NCI-H187 (cell line): ENCODE measurements at places on chromosomes 13 and 19.

DNA sequence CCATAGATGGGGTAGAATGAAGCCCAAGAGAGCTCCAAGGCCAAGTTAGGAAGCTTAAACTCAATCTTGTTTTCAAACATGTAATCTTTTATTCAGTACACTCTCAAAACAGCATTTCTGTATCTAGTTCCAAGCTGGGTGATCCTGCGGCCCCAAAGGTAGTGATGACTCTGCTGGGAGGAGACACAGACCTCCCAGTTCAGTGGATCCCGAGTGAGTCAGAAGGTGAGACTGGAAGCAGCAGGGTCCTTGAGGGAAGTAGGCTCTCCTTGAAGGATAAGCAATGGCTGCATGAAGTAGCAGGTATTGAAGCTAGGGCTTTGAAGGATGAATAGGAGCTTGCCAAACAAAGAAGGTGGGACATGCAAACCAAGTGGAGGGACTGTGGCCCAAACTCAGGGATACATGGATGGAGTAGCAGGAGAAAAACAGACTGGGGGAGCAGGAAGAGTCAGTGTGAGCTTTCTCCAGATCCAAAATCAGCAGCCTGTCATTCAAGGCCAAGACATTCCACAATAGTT lies 9.6 kb downstream of the TINCR start:
- no peak for DNase-seq

DNA sequence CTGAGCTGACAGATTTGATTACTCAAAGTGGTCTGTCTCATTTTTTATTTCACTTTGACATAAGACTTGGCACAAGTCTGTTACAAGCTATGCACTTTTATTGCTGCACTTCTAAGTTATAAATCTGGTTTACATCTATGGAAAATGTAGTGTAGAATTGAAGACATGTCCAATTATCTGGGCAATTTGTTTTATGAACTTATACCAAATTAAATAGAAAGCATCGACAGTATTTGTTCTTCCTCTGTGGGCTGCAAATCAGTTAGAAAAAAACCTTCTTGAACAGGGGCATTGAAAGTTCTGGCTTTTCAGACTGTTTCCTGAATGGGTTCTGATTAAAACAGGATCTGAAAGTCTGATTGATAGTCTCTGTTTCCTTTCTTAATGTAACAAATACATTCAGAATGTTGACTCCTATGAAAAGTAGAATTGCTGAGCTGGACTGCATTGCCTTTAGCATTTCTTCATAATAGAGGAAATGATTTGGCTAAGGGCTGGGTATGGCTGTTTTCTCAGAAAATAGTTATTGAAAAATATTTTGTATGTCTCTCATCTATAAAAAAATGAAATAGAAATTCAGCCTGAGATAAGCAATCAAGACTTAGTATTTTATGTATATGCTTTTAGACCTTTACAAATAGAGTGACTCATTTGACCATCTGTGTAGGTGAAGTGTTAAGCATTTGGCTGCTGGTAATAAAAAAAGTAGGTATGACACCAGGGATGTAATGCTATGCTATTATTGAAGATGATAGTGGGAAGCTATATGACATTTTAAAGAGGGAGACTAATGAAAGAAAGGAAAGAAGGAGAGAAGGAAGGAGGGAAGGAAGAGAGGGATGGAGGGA lies 210.9 kb upstream of the SPRY2 start:
- no peak for DNase-seq

DNA sequence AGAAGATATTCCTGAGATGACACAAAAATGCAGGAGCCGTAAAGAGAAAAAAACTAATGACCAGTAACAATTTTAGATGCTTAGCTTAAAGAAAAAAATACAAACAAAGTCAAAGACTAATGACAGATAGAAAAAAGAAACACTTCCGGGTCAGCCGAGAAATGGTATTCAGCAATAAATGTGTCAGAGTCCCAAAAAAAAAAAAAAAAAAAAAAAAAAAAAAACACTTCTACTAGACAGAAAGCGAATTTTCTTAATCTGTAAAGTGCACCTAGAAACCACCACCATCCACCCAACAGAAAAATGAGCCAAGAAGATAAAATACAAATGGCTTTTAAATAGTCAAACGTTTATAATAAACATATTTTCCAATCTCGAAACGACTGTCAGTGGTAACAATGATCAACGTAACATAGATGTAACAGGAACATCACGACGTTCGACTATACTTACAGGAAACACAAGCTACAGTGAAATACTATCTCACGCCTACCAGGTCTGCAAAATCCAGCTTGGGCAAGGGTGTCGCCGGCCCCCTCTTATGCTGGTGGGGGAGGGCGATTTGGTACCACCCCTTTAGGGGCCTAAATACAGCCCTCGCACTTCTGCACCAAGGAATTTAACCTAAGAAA lies 10.6 kb downstream of the ABHD17A start:
- DNase-seq, result no peak

GRCh38 chr13:106232681-106233080 lies 302.8 kb downstream of the EFNB2 start:
- no peak for DNase-seq

GRCh38 chr13:113022391-113022744 lies 53.4 kb downstream of the MCF2L start:
- DNase-seq, result no peak

DNA sequence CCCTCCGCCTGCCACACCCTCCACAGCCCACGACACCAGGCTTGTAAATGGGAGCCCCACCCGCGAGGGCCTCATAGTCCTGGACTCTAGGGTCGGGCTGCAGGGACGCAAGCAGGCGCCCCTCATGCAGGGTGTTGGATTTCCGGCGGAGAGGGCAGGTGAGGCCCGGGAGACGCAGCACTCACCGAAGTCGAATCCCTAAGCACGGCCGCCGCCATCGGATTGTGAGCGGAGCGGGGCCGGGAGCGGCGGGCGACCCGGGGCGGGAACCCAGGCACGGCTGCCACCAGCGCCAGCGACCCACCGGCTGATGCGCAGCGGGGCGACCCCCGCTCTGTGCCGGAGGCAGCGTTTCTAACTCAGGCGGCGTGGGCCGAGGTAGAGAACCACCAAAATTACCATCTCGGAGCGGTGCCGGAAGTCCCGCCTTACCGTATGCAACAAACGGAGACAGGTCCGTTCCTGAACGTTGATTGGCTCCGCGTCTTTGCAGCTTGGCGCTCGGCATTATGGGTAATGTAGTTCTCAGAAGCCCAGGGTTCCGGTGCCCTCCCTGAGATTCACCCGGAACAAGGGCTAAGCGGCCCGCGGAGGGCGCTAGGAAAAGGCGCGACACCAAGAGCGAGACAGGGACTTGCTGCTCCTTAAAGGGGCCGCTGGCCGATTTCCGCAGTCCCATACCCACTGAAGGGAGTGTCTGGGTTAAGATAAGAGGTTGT lies at the start of gene ZNF416:
Gene ZNF416, minus strand, starts transcription at position 425 of the 719 bp plus-strand sequence. Its CDS starts 207 bp downstream, at position 218.
- DNase-seq, result peak; percentile 67

GRCh38 chr13:83880275-83881139 lies 1.8 kb downstream of the SLITRK1 start:
- no peak for DNase-seq

DNA sequence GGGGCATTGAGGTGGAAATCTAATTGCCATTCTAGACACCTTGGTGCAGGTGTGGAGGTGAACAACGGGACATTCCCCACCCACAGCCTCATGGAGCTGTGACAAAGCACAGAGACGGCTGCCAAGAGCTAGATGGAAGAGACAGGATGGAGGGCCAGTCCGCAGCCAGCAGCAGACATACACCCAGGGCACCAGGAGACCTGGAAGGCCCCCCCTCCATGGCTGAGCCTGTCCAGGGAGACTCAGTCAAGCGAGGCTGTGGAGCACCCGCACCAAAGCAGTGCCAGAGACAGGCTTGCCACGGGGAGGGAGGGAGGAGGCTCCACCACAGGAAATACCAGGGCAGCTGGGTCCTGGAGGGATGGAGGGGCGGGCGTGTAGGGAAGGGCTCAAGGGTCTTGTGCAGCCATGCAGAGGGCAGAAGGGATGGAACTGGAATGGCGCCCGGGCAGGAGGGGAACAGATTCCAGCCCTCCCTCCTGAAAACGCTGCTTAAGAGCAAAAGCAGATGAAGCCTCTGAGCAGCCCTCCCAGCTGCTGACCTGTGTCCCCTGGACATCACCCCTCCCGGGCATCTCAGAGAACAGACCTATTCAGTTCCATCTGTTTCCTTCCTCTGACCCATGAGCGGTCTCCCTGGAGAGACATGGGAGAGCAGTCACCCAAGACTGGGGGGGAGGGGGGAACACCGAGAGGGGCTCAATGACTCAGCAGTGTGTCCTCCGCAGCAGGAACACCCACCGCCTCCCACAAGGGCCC lies 14.4 kb downstream of the EPS15L1 start:
- DNase-seq, result no peak

GRCh38 chr19:23801803-23802202 lies 43.1 kb upstream of the ZNF681 start:
- no peak for DNase-seq

GRCh38 chr19:20661150-20661819 lies at the start of gene ZNF626:
Gene ZNF626, minus strand, starts transcription at chr19:20661571. Its CDS starts 125 bp downstream, at chr19:20661446.
- peak; percentile 77 for DNase-seq

- no peak for DNase-seq
Measured at GRCh38 chr19:47152205-47152604, 21.6 kb downstream of the SAE1 start.

GRCh38 chr19:50252111-50252886 lies 48.9 kb downstream of the MYH14 start:
- no peak for DNase-seq

DNA sequence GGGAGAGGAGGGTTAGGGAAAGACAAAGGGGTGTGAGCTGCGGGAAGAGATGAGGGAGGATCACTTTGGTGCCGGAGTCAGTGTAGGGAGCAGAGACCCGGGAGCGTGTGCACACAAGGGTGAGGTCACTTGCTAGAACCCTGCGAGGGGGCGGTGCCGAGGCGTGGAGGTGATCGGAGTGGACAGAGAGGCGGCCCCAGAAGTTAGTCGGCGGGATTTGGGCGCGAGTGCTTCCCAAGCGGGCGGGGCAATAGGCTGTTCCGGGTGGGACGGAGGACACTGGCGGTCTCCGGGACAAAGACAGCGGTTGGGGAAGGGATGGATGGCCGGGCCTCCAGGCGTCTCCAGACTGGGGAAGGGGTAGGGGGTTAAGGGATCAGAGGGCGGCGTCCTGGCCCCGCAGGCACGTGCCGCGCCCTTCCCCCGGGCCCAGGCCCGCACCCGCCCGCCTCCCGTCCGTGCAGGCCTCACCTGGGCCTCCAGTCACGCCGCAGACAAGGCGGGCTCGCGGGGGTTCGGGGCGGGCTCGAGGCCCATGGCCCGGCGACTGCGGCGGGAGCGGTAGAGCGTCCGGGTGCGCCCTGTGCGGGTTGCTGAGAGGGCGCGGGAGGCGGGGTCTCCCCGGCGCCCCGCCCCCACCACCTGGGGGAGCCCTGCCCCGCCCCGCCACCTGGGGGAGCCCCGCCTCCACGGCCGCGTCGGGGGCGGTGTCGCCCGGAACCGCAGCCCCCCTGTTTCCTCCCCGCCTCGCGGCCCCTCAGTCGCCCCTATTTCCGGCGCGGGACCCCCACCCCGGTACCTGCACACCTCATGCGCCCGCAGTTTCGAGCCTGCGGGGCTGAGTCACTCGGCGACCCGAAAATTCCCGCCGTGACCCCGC lies at the start of gene LPAR2:
Gene LPAR2, minus strand, starts transcription at position 600 of the 880 bp plus-strand sequence. CDS start 945 bp downstream, outside the sequence.
- no peak for DNase-seq

DNA sequence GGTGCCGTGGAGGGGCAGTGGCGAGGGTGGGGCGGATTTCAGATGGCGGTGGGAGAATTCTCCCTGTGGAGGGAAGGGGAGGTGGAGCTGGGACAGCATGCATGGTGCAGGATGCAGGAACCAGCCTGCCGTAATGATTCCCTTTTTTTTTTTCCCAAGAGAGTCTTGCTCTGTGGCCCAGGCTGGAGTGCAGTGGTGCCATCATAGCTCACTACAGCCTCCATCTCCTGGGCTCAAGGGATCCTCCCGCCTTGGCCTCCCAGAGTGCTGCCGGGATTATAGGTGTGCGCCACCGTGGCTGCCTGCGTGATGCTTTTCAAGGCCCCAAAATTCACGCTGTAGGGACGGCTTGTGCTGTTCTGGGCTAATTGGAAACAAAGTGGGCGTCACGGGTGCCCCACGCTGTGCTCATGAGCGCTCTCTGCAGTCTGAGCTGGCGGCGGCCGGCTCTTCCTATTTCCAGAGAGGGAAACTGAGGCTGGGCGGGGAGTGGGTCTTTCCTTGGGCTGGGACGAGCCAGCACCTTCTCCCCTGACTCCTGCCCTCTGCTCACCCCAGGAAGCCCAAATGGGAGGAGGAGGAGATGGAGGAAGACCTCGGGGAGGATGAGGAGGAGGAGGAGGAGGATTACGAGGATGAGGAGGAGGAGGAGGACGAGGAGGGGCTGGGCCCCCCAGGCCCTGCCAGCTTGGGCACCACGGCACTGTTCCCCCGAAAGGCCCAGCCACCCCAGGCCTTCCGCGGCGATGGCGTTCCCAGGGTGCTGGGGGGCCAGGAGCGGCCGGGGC lies 6.2 kb downstream of the ARID3A start:
- DNase-seq, result no peak

DNA sequence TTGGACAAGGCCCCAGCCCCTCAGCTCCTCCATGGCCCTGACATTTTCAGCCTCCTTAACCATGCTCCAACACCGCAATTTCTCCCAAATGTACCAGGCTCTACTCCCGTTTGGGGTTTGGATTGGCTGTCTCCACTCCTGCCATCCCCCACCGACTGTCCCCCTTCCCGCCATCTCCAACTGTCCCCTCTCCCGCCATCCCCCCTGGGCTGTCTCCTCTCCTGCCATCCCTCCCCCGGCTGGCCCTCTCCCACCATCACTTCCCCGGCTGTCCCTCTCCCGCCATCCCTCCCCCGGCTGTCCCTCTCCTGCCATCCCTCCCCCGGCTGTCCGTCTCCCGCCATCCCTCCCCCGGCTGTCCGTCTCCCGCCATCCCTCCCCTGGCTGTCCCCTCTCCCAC lies 5.4 kb downstream of the BCAT2 start:
- no peak for DNase-seq

DNA sequence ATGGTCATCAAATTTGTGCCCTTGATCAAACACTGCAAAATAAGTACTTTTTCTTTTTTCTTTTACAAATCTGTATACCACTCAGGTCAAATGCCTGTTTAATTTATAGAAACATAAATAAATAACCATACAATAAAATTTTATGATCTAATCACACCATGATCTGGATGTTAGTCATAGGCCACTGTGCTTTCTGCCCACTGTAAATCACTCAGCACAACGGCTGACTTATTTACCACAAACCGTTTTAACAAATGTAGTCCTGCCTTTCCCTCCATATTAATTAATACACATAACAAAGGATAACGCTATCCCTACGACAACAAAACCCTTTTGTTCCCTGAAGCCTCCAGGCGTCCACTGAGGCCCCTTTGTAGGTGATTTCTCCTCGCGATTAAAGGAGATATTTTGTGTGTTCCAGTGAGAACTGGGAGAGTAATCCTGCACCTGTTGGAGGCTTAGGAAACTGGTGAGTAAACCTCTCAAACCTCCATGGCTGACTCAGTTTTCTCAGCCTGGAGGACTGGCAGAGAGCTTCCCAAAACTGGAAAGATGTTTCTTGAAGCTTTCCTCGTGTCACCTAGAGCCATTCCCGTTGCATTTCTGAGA lies 477.1 kb upstream of the SGCG start:
- DNase-seq, result no peak

- no peak for DNase-seq
Measured at GRCh38 chr13:84923831-84924230, 875.4 kb downstream of the SLITRK6 start.
